Activated naive CD4-positive, alpha-beta T cell treated with anti-CD3 and anti-CD28 coated beads, Interleukin-2, amount 50 U/mL, for 16 hours (primary cell): ENCODE measurements at places on chromosomes 12 and 14.

GRCh38 chr14:67485501-67486095 is 2.9 kb downstream of the TMEM229B start:
- DNase-seq, result no peak

GRCh38 chr12:138898-139534 is 72.4 kb downstream of the IQSEC3 start:
- peak; percentile 39 for DNase-seq

- no peak for DNase-seq
Measured at GRCh38 chr12:49200919-49201594, 12.2 kb upstream of the TUBA1A start.

GRCh38 chr14:100106250-100107112 is 41.3 kb downstream of the EVL start:
- DNase-seq, result peak; percentile 69

DNA sequence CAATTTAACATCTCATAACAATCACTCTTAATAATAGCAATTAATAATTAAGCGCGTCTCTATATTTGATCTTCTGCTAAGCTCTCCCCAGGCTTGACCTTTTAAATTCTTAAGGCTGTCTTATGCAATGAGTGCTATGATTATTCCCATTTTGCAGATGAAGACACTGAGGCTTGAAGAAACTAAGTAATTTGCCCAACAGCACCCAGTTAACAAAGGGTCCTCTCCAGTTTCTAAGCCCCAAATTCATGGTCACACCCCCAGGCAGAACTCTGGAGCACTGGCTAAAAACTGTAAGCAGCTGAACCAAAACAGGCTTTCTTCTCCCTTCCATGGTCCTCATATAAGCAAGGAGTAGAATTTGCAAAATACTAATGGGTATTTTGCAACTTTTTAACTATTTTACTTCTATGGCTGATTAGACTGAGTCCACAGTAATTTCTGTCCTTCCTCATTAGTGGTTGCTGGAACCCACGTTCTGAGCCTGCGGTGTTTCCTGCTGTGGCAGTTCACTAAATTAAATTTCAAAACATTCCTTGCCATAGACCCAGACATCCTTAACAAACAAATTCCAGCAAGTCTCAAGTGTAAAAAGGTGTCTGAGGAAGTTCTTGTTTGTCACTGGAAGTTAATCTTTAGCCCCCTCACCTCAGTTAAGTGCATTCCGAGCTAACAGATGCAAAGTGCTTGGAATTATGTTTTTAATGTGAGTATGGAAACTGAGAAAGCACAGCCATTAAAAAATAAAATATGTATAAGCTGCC is 76.5 kb downstream of the TMEM132D start:
- no peak for DNase-seq

DNA sequence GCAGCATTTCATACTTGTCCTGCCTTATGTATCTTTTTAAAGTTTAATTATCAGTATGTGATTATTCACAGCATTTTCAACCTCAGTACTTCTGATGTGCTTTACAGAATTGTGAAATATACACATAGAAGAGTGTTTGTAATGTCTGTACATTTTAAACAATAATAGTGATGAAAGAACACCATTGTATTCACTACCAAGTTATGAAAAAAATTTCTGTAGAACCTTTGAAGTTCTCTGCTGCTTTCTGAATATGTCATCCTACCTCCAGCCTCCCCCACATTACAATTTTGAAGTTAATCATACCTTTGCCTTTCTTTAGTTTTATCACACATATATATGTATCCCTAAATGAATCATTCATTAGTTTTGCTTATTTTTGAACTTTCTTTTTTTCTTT is 24.8 kb downstream of the FRMD6 start:
- no peak for DNase-seq

DNA sequence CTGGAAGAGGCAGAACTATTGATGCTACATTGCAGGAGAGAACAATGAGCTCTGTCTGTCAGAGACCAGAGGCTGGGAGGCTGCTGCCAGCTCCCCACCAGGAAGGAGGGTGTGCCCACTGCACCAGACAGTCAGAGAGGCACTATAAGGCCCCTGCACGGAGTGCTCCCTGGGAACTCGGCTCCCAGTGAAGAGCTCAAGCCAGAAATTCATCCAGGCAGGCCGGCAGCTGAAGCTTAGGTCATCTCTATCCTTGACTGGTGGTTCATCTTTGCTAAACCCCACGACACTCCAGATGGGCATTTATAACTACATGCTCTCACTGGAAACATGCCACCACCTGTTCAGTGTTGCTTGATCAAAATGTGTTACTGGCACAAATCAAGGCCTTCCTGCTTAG is 65.1 kb upstream of the GPATCH2L start:
- DNase-seq, result no peak

DNA sequence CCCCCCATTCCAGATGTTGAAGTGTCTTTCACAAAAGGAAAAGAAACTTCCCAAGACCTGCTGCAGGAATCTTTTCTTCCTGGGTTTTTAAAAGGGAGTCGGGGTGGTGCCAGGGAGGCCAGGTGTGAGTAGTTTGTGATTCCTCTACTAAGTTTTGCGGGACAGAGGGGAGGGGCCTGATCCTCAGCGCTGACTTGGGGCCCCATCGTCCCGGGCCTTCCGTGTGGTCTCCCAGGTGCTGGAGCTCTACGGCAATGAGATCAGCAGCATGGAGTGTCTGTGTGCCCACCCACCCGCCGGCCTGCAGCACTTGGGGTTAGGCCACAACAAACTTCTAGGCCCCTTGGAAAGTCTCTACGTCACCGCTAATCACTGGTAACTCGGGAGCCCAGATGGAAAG is 4.5 kb downstream of the LRRC43 start:
- DNase-seq, result no peak

- no peak for DNase-seq
Measured at GRCh38 chr14:67480011-67480410, 8.5 kb downstream of the TMEM229B start.

DNA sequence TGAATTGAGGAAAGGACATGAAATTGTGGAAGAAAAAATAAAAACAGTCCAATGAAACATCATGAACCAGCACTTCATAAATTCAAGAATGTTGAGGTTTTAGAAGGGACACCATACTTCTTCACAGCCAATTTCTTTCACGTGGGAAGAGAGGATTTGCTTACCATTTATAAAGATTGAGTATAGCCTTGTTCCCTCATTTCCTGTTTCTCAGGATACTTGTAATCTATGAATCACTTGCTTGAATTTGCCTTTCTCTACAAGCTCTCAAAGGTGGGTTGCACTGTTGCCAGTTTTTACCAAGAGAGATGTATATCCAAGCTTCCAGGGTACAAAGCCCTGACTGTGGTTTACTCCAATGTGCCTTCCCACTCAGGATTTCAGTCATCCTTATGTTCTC is 116.1 kb downstream of the DUSP6 start:
- DNase-seq, result no peak

- no peak for DNase-seq
Measured at GRCh38 chr14:96852823-96853422, 55.7 kb downstream of the VRK1 start.

- DNase-seq, result no peak
Measured at GRCh38 chr12:92436856-92437255, 265.9 kb upstream of the PLEKHG7 start.

GRCh38 chr14:54497224-54497623 is 8.4 kb upstream of the GMFB start:
- no peak for DNase-seq

GRCh38 chr14:99320105-99320572 is 48.1 kb upstream of the BCL11B start:
- DNase-seq, result peak; percentile 72

DNA sequence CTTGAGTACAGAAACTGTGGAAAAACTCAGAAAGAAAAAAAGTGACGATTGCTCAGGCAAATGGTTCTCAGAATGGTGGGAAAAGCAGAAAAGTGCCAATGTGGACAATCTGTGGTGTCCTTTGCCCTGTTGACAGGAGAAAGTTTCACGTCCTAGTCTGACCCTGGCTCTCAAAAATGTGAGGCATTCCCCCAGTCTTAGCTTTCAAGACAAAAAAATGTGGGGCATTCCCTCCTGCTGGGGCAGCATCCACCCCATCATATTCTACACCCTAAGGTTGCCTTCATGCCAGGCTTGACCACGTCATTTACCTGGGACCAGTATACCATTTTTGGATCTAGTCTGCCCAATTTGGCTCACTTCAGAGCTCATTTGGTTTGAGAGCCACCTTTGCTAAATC is 20.7 kb upstream of the ANAPC7 start:
- DNase-seq, result no peak

DNA sequence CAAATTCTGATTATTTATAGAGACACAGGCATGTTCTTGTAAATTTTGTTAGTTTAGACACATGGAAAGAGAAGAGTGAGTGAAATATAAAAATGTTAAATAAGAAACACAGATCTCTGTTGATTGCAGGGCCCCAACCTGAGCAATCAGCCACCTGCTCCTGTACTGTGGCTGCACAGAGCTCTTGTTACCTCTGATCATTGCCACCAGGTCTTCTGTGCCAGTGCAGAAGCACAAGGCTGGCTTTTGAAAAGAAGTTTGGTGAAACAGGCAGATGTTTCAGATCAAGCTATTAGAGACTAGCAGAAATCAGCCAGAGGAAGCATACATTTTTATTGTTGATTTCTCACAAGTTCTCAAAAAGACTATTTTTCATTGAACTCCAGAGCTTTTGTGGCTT is 434.1 kb upstream of the OR4E1 start:
- no peak for DNase-seq

GRCh38 chr14:20742132-20742531 is 3.6 kb upstream of the EDDM3A start:
- DNase-seq, result no peak

DNA sequence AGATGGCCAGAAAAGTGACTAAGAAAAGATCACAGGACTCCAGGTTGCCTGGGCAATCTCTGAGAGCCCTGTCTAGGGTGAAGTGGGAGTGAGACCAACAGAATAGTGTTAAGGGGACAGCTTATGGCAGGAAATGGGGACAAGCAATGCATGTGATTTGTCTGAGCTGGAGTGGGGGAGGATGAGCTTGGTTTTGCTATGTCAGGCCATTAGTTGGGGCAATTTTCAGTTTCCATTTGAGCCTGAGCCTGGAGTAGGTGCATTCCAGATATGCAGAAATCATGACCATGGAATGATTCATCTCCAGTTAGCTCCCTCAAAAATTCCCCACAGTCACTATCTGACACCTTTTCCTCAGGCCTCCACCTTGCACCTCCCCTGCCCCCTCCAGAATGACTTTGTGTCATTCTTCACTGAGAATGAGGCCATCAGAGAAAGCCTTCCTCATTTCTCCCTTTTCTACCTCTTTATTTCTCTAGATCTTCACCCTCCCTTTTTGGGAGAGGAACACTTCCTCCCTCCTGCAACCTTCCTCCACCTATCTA is 150.9 kb upstream of the PLEKHG7 start:
- peak; percentile 65 for DNase-seq

- no peak for DNase-seq
Measured at GRCh38 chr14:64605926-64606685, 56.3 kb downstream of the PPP1R36 start.

DNA sequence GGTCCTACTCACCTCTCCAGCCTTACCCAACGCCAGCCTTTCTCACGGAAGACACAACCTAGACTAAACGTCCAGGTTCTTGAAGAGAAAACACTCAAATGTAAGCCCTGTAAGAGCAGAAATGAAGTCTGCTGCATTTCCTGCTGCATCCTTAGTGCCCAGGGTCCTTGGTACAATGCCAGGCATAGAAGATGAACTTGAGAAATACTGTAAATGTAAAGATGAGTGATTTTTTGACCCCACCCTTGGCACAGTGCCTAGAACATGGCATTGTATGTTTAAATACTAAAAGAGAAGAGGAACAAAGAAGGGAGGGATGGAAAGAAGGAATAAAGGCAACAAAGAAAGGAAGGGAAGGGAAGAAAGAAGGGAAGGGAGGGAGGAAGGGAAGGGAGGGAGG is 514.6 kb downstream of the MED13L start:
- no peak for DNase-seq

GRCh38 chr14:93163564-93163963 is 21.1 kb downstream of the MOAP1 start:
- DNase-seq, result no peak

GRCh38 chr12:48092611-48093010 is 13.3 kb downstream of the SENP1 start:
- no peak for DNase-seq

DNA sequence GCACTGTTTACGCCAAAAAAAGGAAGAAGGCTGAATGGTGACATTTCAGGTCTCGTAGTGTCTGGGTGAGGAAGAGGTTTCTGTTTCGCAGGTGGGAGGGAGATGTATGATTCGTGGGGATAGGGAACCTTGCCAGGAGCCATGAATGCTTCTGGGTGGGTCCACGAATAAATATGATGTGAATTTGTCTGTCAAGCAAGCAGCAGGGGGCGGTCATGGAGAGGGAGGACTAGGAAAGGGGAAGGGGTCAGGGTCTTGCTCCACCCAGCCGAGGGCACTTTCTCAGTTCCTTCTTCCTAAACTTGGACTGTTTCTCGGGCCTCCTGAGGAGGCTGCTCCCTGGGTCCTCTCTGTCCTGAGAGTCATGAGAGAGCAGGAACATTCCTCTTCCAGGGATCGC is 72.5 kb downstream of the LGMN start:
- peak; percentile 5 for DNase-seq

DNA sequence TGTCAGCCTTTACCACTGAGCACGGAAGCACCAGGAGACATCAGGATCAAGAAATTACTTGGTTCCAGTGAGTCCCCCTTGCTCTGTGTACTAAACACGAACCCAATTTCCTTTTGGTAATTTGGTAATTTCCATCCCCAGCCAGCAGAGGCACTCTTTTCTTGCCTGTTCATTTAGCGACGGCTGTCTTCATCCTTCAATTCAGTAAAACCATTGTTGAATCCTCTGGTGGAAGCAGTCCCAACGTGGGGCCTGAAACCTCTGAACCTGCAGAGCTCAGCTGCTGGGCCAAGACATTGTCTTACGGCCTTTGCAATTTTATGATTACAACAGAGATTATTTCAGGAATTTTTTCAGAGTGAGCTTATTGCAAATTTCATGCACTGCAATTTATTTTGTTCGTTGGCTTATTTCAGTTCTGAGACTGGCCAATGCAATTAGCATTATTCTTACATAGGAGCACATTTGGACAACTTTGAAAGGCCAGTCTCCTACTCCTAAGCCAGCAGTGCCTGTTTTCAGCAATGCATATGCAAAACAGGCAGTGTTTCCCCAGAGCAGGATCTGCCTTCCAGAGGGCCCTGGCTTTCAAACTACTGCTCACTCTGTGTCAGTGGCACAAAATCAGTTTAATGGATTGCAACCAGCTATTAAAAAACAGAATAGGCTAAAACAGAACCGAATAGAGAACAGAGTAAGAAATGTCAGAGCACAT is 372.9 kb upstream of the TMEM132C start:
- DNase-seq, result no peak

DNA sequence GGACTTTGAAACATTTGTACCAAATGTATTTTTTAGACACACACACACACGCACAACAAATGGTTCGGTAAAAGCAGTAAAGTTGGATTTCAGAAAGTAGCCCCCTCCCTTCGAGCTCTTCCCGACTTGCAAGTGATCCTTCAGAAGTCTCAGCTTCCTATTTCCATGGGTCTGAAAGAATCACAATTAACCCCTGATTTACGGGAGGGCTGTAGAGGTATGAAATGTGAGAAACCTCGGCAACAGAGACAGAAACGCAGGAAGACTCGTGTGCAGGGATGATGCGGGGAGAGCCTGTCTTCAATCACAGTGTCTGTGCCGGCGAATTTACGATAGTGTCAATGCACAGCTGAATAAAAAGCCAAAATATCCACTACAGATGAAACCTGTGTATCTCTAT is 60.7 kb upstream of the VRK1 start:
- no peak for DNase-seq
